ENCODE measurements at places on chromosomes 5 and 9.

- DNase-seq = no peak
Observed at GRCh38 chr5:82754759-82755158, 322.4 kb downstream of the TMEM167A start.

DNA sequence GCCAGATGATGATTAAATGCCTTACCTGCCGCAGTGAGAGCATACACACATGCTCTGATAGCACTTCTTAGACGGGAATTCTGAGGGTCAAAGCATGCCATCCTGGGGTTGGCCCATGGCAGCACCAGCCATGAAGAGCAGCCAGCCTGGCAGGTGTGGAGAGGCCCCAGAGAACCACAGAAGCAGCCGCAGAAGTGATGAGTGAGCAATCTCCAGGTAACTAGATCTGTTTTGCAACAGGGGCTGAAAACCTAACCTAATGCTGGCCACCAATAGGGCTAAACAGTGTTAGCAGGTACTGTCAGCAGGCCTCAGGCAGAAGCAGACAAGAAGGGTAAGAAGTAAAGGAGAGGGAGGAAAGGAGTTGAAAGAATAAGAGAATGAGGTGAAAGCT, 33.5 kb upstream of the HOMER1 start:
- DNase-seq = no peak

DNA sequence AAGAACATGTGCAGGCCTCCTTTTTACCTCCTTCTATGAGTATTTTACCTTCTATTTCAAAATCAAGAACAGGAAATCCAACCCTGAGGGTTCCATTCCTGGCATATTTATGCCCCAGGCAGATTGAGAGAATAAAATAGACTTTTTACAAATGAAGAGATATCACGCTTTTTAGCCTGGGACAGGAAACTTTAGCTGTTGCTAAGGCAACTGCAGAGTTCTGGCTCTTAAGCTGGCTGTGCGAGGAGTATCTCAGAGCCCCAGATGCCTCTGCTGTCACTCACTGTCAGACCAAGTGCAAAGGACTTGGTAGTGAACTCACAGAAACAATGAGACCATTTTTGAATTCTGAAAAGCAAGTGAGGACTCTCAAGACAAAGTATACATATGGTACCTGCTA, 69.5 kb upstream of the HSPB3 start:
- no peak for DNase-seq

- DNase-seq = no peak
Observed at GRCh38 chr9:137606005-137606621, 627 bp downstream of the ARRDC1 start.

GRCh38 chr5:57166276-57166675, 7.6 kb upstream of the GPBP1 start:
- no peak for DNase-seq

GRCh38 chr5:94223235-94223634, 395.2 kb downstream of the KIAA0825 start:
- DNase-seq = no peak

- peak; percentile 19 for DNase-seq
Observed at GRCh38 chr9:133282464-133283238, 7.7 kb upstream of the ABO start.

- no peak for DNase-seq
Observed at GRCh38 chr5:178334861-178335260, 102.3 kb upstream of the PHYKPL start.

GRCh38 chr5:53874409-53874808, 314.0 kb downstream of the NDUFS4 start:
- DNase-seq = no peak

DNA sequence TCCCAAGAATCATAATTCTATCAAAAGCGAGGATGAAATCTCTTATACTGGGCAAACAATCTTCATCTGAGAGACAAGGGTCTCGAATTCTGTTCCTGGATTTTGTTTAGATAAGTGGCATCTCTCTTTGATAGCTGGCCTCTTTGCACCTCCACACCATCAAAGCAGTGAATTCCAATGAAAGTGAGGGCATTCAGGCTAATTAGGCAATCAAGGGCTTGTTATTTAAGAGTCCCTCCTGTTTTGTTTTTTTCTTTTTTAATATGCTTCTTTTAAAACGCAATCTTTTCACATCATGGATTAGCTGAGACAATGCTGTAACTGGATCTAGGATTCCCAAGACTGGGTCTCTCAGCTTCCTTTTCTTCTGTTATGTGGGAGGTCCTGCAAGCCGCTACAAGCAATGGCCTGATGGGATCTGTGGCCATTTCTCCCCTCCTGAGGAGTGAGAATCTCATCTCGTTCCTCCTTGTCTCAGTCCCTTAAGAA, 67.9 kb downstream of the TNC start:
- no peak for DNase-seq

GRCh38 chr9:23821375-23822181, 4.5 kb downstream of the ELAVL2 start:
- DNase-seq = peak; percentile 35

GRCh38 chr5:79070350-79070667, 742 bp downstream of the BHMT2 start:
- no peak for DNase-seq

DNA sequence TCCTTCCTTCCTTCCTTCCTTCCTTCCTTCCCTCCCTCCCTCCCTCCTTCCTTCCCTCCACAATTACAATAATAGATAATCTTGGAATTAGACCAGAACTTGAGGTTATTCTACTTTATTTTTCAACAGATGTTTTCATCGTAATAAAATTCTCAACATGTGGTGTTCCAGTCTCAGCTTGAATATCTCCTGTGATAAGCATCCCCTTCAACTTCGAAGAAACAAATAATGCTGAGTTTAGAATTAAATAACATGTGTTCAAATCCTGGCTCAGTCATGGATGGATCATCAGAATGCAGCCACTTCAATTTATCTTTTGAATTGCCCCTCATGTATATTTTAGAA, 91.4 kb upstream of the PAPPA start:
- DNase-seq = no peak

GRCh38 chr5:32278406-32278805, 34.3 kb downstream of the MTMR12 start:
- DNase-seq = no peak

DNA sequence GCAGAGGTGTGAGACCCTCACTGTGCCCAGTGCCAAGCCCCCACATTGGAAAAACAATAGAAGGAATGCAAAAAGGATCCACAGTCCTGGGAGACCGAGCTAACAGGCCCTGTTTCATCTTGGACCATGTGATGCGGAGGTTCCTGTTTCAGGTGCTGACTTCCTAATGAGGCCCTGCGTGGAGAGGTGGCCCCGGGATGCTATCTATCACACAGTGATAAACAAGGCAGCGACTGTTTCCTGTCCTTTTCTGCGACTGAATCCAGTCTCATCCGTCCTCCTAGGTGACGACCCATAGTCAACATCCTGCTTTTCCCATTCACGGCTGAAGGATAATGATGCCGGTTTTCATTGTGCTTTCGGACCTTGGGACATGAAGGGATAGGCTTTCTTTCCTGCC, 56.4 kb upstream of the BOD1 start:
- no peak for DNase-seq

DNA sequence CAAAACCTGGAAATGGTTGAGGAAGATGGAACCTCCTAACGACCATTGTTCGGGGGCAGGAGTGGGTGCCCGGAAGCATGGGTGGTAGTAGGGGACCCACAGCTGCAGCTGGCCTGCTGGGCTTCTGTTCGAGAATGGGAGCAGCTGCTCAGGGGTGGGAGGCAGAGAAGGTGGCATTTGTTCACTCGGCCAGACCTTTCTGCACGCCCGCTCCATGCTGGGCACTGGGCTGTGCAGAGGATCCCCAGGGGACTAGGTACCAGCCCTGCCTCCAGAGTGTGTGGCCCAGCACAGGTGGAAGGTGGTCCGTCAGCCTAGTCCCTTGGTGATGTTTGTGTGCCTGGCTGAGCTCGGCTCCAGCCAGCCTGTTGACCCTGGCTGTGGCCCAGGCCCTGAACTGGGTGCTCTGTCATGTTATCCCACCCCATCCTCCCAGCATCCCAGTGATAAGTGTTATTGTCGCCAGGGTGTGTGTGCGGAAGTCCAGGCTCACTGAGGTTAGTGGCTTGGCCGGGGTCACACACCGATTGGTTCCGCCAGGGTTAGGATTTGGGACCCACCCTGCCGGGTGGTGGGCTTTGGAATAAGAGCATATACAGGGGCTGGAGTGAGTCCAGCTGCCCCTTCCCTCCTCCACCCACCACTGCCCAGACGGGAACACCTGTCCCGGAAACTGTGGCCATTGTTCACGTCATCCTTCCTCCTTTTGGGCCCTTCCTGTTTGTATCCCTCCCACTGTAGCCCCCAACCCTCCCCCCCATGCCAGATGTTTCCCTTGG, 4.8 kb downstream of the N4BP3 start:
- no peak for DNase-seq

DNA sequence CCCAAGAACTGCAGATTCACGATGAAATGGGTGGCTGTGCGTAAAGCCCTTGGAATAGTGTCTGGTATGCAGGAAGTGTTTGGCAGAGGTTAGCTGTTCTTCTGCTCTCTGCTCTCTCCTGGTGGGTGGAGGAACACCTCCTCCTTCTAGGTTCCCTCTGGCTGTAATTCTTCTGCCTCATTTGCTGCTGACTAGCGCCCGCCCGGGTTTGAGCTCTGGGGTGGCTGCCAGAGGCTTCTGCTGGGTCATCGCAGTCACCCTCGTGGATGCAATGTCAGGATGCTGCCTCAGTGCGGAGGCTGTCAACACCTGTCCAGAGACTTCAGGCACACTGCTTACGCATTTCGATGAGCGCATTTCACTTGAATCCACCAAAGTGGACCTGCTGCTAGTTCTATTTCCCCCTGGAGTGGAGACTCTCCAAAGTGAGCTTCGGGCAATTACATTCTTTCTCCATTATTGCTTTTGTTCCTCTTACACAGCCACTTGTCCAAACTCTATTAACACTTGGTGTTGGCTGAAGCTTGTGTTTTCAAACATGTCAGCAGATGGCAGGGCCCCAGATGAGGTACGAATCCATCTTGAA, 11.7 kb downstream of the DOCK2 start:
- DNase-seq = no peak

DNA sequence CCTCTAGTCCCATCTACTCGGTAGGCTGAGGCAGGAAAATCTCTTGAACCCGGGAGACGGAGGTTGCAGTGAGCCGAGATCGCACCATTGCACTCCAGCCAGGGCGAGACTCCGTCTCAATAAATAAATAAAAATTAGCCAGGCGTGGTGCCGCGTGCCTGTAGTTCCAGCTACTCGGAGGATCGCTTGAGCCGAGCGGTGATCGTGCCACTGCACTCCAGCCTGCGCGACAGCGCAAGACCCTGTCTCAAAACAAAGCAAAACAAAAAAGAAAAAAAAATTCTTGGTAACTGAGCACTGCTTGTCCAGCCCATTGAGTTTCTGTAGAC, 710 bp upstream of the WDR55 start:
- DNase-seq = no peak

GRCh38 chr5:14627270-14627669, 37.2 kb upstream of the OTULIN start:
- no peak for DNase-seq

GRCh38 chr5:123035360-123035917, 1.1 kb downstream of the PPIC start:
- DNase-seq = peak; percentile 55

DNA sequence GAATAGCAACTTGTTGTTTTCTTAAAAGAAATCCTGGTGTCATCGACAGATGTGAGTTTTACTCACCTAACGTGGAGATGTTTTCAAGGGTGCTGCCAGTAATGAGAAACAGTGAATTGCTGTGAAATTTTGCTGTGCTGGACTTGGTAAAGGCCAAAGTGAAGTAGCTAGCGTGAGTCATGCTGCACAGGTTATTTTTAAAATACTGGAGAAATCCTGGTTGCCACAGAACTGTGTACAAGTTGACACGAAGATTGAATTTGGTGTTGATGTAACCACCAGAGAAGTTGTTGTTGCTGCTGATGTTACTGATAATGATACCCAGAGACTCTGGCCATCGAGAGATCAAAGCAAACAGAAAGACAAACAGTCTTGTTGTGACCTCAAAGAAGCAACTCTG, 187.9 kb upstream of the NFIL3 start:
- DNase-seq = no peak

- DNase-seq = no peak
Observed at GRCh38 chr5:123150089-123150488, 61.0 kb downstream of the PRDM6 start.

DNA sequence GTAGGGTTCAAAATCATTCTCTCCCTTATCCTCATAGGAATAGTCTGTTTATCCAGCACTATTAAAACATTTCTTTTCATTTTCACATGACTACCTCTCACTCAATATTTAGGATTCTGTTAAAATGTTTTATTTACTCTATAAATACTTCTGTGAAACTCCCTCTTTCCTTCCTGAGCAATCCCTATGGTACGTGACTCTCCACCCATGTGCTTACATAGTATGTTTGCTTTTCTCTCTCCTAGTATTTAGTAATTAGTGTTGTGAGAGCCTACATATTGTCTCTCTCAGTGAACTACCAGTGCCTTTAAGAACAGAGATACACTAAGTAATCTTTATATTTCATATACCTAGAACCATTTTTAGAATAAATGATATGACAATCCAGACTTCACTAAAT, 46.0 kb downstream of the PTPRD start:
- DNase-seq = peak; percentile 80
